Central memory CD8-positive, alpha-beta T cell (primary cell): ENCODE measurements at places on chromosomes 4 and X.
A peak's percentile ranks its signal among the peaks of the same experiment; 100 is the strongest.

DNA sequence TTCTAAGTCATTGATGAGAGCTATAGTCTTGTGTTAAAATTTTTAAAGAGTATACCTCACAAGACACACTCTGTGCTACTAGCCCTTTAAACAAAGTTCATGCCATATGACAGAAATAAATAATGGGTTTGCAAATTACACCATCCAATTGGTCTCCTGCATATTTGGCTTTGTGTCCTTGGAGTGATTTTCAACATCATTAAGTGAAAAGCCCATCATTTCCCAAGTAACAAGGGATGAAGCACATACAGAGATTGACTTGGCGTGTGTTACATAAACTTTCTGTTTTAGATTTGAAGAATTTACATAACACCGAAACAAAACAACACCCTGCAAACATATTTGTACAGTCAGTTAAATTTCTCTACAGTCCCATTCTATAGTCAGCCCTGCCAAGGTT lies 216.9 kb upstream of the NEIL3 start:
- no peak overlapping the region for H3K4me3 ChIP-seq
- DNase-seq = no peak
- no peak overlapping the region for H3K27ac ChIP-seq
- no peaks in the 10 kb centered on the region for H3K4me1 ChIP-seq
- no peaks in the 10 kb centered on the region for H3K36me3 ChIP-seq

DNA sequence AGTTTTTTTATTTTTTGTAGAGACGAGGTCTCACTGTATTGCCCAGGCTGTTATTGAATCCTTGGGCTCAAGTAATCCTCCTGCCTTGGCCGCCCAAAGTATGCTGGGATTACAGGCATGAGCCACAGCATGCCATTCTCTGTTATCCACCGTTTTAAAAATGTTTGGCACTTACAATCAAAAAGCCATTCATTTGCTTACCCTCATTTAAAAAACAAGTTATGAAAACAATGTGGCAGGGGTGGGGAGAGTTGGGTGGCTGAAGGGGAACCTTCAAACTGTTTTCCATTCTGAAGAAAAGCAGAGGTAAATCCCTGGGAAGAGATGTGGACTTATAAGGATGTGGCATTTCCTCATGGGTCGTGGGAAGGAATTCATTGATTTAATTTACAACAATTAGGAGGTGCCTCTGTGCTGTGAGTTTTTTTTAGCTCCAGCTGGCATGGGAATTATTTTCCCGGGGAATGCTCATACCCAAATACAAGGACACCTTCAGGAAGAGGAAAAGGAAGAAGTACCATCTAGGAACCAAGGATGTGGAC lies 103.5 kb downstream of the MID1 start:
- no peak for DNase-seq
- no peaks in the 10 kb centered on the region for H3K27me3 ChIP-seq
- no peaks in the 10 kb centered on the region for H3K36me3 ChIP-seq
- H3K4me3 ChIP-seq = no peak overlapping the region
- no peak overlapping the region for H3K27ac ChIP-seq

- no peak overlapping the region for H3K4me3 ChIP-seq
- DNase-seq = no peak
- H3K27ac ChIP-seq = no peak overlapping the region
- no peaks in the 10 kb centered on the region for H3K36me3 ChIP-seq
- H3K27me3 ChIP-seq = peaks cover 81% of the 10 kb centered on the region
Observed at GRCh38 chr4:164937576-164938270, 39.7 kb downstream of the TRIM61 start.

- no peaks in the 10 kb centered on the region for H3K36me3 ChIP-seq
- no peaks in the 10 kb centered on the region for H3K4me1 ChIP-seq
- H3K27ac ChIP-seq = no peak overlapping the region
- no peak for DNase-seq
Observed at GRCh38 chrX:42678133-42678532, 99.8 kb downstream of the PPP1R2C start.

DNA sequence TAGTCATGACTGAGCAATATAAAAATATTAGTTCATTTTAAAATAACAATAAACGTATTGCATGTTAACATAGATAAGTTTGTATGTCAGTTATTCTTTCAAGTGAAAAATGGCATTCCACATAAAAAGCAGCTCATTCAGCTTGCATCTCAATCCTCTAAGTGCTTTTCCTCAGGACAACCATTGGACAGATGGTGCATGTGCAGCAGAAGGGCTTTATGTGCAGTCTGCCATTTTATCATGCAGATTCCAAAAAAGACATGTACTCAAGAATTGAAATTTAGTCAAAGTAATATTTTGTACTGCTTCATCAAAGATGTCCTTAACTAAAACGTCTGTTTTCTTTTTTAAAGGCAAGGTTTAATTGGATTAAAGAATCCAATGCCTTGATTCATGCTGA lies 93.4 kb downstream of the RS1 start:
- no peaks in the 10 kb centered on the region for H3K4me1 ChIP-seq
- no peak overlapping the region for H3K4me3 ChIP-seq
- H3K27me3 ChIP-seq = no peaks in the 10 kb centered on the region

DNA sequence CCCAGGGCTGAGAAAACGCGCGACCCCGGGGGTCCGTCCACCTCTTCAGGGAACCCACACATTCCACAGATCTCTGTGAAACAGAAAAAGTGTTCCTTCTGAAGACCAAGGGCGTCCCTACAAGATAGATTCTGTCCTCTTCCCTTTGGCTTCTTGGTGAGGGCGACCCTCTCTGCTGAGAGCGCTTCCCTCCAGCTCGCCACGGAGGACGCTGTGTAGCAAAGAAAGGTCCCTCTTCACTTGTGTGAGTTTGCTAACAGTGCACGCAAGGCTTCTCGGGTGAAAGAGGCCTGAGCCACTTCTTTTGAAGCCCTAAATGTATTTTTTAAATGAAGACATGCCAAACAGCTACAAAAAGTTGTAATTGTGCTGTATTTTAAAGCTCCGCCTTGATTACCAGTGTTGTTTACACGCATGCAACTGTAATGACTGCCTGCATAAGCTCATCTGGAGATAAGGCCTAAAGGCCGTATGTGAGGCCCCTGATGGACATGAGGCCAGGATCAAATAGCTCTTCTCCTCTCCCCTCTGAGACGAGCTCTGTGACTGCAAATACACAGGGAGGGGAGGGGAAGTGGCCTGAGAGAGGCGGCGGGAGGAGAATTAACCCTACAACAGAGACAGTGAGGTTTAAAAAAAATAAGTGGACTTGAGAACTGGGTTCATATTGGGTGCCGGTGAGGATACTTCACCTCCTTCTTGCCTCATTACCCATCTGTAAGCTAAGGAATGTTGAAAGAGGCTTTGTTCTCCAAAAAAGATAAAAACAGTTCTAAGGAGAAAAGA lies 95.5 kb downstream of the SOWAHB start:
- H3K36me3 ChIP-seq = no peaks in the 10 kb centered on the region
- no peak overlapping the region for H3K4me3 ChIP-seq
- no peak overlapping the region for H3K27ac ChIP-seq

DNA sequence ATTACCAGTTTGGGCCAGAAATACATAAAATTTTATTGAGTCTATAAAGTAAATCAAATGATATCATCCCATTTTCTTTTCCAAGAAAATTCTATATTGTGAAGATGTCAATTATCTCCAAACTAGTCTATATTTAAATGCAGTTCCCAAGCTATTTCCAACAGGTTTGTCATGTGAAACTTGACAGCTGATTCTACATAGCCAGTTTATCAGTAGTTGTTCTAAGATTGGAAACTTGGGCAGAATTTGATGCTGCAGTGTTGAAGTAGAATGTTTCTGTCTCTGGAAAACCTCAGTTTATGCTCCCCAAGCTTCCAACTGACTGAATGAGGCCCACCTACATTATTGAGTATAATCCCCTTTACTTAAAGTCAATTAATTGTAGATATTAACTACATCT lies 994.1 kb downstream of the PCDH7 start:
- no peaks in the 10 kb centered on the region for H3K4me1 ChIP-seq
- H3K4me3 ChIP-seq = no peak overlapping the region
- DNase-seq = no peak
- no peaks in the 10 kb centered on the region for H3K36me3 ChIP-seq
- no peaks in the 10 kb centered on the region for H3K27me3 ChIP-seq
- H3K27ac ChIP-seq = no peak overlapping the region

DNA sequence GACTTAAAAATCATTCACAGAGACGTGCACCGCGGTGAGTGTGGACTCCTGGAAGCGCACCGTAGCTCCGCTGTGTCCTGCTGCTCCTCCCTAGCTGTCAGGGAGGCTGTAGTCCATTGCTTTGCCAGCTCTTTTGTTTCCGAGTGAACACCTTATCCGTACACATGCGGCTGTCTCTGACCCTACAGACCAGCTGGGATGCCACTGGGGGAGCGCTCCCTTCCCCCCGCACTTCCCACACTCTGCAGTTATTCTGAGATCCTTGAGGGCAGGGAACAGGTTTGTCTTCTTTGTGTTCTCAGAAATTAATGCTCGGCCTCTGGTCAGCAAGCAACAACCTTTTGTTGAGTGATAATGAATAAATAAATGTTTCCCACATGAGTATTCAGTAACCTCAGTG lies 33.7 kb upstream of the MSANTD1 start:
- peaks cover 19% of the 10 kb centered on the region for H3K4me1 ChIP-seq
- H3K27ac ChIP-seq = no peak overlapping the region
- peaks cover 48% of the 10 kb centered on the region for H3K36me3 ChIP-seq
- H3K4me3 ChIP-seq = no peak overlapping the region

DNA sequence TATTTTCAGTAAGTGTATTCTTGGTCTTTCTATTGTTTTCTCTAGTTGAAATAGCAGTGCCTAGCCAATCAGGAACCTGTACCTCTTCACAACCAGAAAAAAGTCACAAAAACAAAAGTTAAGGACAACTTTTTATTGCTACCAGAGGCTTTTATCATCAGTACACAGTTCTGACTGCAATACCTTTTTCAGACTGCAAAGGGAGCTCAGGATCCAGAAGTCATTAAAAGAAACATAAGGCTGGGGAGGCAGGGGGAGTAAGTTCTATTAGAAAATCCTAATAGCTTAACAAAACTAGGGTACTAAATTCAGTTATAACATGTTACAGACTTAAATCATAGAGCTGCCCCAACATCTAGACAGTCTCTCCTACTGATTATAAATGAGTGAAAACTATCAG lies 28.8 kb downstream of the CCNI start:
- no peaks in the 10 kb centered on the region for H3K27me3 ChIP-seq
- no peak overlapping the region for H3K4me3 ChIP-seq
- peaks cover 42% of the 10 kb centered on the region for H3K36me3 ChIP-seq

GRCh38 chrX:30787012-30787411 lies 102.0 kb downstream of the TAB3 start:
- H3K27ac ChIP-seq = no peak overlapping the region
- DNase-seq = no peak
- no peaks in the 10 kb centered on the region for H3K36me3 ChIP-seq
- no peak overlapping the region for H3K4me3 ChIP-seq
- H3K4me1 ChIP-seq = no peaks in the 10 kb centered on the region
- H3K27me3 ChIP-seq = peaks cover 2% of the 10 kb centered on the region

GRCh38 chrX:38601866-38602265 lies 40.5 kb downstream of the TSPAN7 start:
- peaks cover 35% of the 10 kb centered on the region for H3K27me3 ChIP-seq
- H3K4me3 ChIP-seq = no peak overlapping the region
- no peak overlapping the region for H3K27ac ChIP-seq

- H3K4me1 ChIP-seq = no peaks in the 10 kb centered on the region
- H3K4me3 ChIP-seq = no peak overlapping the region
- no peaks in the 10 kb centered on the region for H3K36me3 ChIP-seq
- no peaks in the 10 kb centered on the region for H3K27me3 ChIP-seq
- DNase-seq = no peak
- H3K27ac ChIP-seq = no peak overlapping the region
Observed at GRCh38 chrX:112211459-112211858, 128.9 kb upstream of the TRPC5 start.

DNA sequence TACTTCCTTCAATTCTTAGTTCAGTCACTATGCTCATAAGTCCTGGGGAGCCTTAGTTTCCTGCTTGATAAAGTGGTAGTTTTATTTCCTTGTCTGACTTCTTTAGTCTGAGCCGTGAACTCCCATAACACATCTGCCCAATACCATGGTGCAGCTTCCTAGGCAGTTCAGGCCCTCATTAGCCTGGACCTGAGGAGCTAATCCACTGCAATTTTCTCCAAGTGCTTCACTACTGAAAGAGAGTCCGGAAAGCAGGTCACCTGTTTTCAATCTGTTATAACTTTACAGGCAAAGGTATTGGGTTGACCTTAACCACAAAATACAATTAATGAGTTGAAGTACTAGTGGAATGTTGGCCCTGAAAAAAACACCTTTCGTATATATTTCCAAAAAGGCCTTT lies 245.4 kb upstream of the BOD1L1 start:
- no peak for DNase-seq
- no peak overlapping the region for H3K27ac ChIP-seq

GRCh38 chr4:87118421-87118820 lies 102.0 kb downstream of the KLHL8 start:
- no peaks in the 10 kb centered on the region for H3K27me3 ChIP-seq
- peaks cover 15% of the 10 kb centered on the region for H3K4me1 ChIP-seq
- H3K27ac ChIP-seq = no peak overlapping the region
- no peak overlapping the region for H3K4me3 ChIP-seq

DNA sequence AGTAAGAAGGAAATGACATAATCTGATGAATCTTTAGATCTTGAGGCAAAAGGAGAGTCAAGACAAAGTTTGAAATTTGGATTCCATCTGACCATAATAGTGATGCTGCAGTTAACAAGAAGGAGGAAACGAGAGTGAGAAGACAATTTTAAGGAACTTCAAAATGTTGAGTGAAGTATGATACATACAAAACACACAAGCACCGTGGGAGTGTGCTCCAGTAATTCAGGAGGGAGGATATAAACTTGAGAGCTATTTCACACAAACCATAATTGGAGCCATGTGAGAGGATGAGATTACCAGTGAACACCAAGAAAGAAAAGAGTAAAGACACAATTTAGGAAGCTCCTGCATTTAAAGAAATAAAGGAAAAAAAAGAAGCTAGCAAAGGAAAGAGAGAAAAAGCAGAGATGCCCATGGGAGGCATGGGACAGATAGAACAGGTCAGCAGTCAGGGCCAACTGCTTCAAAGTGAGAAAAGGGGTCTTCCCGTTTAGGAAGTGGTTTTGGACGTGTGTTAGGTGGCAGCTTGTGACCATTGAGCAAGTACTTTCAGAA lies 150.7 kb upstream of the SLC7A11 start:
- no peak for DNase-seq
- no peaks in the 10 kb centered on the region for H3K36me3 ChIP-seq
- H3K4me1 ChIP-seq = no peaks in the 10 kb centered on the region
- H3K4me3 ChIP-seq = no peak overlapping the region
- peak overlapping the region; percentile 6 for H3K27ac ChIP-seq

DNA sequence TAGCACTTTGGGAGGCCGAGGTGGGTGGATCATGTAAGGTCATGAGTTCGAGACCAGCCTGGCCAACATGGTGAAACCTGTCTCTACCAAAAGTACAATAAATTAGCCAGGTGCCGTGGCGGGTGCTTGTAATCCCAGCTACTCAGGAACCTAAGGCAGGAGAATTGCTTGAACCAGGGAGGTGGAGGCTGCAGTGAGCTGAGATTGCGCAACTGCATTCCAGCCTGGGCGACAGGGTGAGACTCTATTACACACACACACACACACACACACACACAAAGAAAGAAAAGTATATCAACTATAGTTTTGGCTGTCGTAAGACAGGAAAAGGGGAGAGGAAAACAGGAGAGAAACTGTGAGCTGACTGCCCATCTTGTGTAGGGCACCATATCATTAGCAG lies 171.7 kb downstream of the ADAMTS3 start:
- H3K4me1 ChIP-seq = no peaks in the 10 kb centered on the region
- no peak overlapping the region for H3K4me3 ChIP-seq

GRCh38 chr4:39255266-39255665 lies 72.9 kb downstream of the WDR19 start:
- no peaks in the 10 kb centered on the region for H3K27me3 ChIP-seq
- H3K36me3 ChIP-seq = peaks cover 4% of the 10 kb centered on the region
- H3K4me1 ChIP-seq = no peaks in the 10 kb centered on the region
- no peak overlapping the region for H3K4me3 ChIP-seq
- H3K27ac ChIP-seq = no peak overlapping the region

- no peak overlapping the region for H3K4me3 ChIP-seq
- no peak for DNase-seq
- H3K36me3 ChIP-seq = no peaks in the 10 kb centered on the region
- peaks cover 60% of the 10 kb centered on the region for H3K27me3 ChIP-seq
Observed at GRCh38 chr4:7141151-7141834, 51.0 kb upstream of the SORCS2 start.
